ENCODE measurements at places on chromosomes 5 and 9.

DNA sequence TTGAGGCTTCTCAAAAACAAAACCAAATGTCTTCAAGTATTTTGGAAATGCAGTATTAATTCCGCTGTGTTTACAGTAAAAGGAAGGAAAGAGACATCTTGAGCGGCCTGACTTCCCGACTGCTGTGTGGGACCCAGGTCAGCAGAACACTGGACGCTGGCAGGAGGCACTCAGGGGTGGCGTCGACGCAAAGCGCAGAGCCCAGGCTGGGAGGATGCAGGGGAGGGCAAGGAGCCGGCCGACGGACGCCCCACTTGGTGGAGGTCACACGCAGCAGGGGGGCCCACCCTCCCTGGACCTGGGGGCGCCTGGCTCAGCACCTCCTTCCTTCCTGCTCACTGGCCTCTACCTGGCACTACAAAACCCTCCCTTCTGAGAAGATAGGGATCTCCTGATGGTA lies 19.7 kb downstream of the SLC12A7 start:
- DNase-seq = no peak

- DNase-seq = no peak
Measured at GRCh38 chr5:163735069-163735468, 229.7 kb downstream of the MAT2B start.

GRCh38 chr5:55823151-55823796 lies 27.9 kb upstream of the IL31RA start:
- DNase-seq = no peak

GRCh38 chr9:133589454-133590227 lies 19.5 kb downstream of the FAM163B start:
- DNase-seq = no peak

- DNase-seq = no peak
Measured at GRCh38 chr5:131999441-132000240, 11.8 kb downstream of the ACSL6 start.

DNA sequence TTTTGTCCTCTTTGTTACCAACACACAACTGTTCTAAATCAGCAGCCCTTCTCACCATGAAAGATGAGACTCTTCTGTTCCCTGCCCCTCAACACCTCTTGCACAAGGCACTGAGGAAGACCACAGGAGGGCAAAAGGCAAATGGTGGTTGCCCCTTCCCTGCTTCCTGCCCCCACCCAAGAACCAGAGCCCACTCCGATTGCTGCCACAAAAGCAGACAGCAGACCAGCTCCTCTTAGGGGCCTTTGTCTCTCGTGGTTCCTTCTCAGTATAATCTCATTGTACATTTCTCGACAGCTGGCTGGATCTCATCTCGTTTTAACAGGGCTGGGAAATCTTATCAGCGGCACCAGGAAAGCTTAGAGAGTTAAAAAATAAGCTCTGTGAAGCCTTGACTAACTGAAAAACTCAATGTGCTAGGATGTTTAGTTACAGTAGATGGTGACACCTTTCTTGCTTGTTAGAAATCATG lies 1.1 kb downstream of the MVB12B start:
- no peak for DNase-seq

DNA sequence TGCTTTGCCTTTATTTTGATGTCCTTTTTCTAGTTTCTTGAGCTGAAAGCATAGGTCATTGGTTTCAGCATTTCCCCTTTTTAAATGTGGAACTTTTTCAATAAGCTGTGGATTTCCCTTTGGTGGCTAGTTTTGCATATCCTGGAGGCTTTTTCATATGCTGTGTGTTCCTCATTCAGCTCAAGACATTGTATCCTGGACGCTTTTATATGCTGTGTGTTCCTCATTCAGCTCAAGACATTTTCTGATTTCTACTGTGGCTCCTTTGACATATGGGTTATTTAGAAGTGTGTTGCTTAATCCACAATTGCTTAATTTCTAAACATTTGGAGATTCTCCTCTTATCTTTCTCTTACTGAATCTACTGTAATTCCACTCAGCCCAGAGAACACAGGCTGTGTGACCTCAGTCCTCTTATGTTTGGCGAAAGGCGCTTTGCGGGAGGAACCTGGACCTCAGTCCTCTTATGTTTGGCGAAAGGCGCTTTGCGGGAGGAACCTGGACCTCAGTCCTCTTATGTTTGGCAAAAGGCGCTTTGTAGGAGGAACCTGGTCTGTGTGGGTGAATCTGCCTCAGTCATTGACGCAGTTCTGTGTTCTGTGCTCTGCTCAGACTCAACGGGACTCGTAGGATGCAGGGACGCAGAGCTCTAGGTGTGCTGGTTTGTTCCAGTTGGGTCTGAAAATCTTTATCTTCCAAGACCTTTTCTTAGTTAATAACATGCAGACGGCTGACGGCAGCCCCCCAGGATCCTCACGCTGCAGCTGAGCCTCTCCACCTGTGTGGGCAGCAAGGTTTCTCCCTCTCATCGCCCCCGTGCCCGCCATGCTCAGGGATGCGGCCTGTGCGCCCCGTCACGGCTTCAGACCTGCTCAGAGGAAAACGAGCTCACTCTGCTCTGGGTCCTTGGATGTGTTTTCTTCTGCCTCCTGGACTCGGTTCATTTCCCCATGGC lies 6.0 kb upstream of the SLC9A3 start:
- DNase-seq = no peak

GRCh38 chr9:108413809-108414208 lies 442.0 kb downstream of the ACTL7B start:
- no peak for DNase-seq

DNA sequence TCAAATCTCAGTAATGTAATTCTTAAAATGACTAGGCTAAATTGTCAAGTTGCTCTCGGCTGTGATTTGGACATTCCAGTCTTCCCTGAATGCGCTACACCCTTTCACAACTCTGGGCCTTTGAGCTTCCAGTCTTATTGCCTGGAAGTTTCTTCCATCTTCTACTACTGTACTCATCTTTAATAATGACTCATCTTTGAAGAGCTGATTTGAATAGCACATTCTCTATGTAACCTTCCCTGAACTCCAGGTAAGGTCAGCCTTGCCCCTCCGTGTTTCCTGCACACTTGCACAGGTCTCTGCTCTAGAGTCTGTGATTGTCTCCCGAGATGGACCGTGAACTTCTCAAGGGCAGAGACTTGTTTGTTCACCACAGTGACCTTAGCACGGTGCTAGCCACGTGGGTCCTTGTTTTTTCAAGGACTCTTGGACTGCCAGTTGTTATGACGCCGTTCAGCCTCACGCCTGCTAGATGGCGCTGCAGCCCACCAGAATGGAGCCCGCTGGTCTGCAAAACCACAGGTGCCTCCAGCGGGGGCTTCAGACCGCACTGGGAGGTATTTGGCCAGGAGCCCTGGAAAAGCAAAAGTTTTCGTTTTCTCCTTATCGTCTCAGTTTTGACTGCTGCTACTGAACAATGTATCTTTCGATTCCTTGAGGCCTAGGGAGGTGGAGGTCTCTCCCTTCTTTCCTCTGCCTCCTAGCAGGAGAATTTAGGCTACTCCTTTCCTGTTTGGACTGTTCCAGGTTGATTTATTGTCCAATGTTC lies 44.4 kb downstream of the SEC61B start:
- DNase-seq = peak; percentile 57

DNA sequence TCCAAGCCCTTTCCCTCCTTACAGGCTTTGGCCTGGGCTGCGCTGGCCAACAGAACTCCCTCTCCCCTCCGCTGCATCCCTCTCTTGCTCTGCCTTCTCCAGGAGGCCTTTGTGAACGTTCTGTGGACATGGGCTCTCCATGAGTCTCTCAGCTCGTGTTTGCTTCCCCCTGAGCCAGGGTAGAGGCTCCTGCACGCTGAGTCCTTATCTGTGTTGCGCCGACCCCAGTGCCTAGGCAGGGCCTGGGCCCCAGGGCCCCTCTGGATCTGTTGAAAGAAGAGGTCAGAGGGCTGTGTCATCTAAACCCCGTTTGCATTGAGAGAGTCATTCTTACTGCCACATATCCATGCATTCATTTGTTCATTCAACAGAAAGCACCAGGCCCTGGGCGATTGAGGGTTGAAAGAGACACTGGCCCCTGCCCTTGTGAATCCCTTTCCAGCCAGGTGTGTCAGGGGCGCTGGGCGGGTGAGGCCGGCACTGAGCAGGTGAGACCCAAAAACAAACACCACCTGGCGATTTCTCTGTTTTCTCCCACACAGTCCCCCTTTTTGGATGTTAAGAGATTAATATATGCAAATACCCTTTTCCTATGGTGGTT lies 111.2 kb upstream of the IER5L start:
- DNase-seq = no peak

- no peak for DNase-seq
Measured at GRCh38 chr5:124876983-124877382, 130.5 kb upstream of the ZNF608 start.

DNA sequence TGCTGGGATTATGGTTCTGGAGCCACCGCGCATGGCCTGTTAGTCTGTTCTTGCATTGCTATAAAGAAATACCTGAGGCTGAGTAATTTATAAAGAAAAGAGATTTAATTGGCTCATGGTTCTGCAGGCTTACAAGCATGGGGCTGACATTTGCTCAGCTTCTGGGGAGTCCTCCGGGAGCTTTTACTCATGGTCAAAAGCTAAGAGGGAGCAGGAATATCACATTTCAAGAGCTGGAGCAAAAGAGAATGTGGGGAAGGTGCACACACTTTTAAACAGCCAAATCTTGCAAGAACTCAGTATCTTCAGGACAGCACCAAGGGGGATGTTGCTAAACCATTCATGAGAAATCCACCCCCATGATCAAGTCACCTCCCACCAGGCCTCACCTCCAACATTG lies 12.1 kb downstream of the JAK2 start:
- DNase-seq = no peak

- DNase-seq = no peak
Measured at GRCh38 chr5:105460721-105461120, 1898.1 kb upstream of the NUDT12 start.

GRCh38 chr9:82037126-82037525 lies 48.6 kb downstream of the SPATA31D1 start:
- no peak for DNase-seq

- DNase-seq = no peak
Measured at GRCh38 chr9:95788021-95788420, 87.5 kb upstream of the ERCC6L2 start.

- no peak for DNase-seq
Measured at GRCh38 chr5:9626955-9627354, 3.2 kb downstream of the TAS2R1 start.

GRCh38 chr5:74272831-74273451 lies 367.6 kb downstream of the ENC1 start:
- DNase-seq = no peak

GRCh38 chr9:89797937-89798455 lies 193.2 kb downstream of the GADD45G start:
- peak; percentile 35 for DNase-seq

DNA sequence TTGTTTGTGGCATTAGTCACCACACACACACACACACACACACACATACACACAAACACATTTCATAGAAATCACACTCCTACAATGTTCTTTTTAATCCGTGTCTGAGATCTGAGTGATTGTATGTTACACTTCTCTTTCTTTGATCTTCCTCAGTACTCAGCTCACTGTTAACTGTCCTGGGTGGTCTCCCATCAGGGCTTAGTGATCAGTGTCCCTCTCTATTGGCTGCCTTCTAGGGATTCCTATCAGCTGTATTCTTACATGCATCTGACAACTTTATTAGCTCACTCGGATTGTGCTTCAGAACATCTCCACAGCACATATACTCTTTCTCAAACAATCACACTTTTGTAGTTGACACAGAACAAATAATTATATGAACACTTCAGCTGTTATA lies 170.2 kb upstream of the POU5F2 start:
- peak; percentile 20 for DNase-seq

- DNase-seq = no peak
Measured at GRCh38 chr9:132679946-132680625, 9.8 kb downstream of the GTF3C4 start.

DNA sequence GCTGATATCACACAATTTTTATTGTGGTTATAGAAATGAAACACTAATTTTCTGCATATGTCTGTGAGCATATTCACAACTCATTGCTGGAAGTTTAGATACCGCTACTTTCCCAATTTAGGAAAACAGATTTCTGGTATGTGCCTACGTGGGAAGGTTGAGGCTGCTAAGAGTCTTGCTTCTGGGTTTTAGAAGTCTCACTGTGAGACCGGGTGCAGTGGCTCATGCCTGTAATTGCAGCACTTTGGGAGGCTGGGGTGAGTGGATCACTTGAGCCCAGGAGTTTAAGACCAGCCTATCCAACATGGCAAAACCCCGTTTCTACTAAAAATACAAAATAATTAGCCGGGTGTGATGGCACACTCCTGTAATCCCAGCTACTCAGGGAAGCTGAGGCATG lies 39.6 kb downstream of the UBAP1 start:
- DNase-seq = no peak

DNA sequence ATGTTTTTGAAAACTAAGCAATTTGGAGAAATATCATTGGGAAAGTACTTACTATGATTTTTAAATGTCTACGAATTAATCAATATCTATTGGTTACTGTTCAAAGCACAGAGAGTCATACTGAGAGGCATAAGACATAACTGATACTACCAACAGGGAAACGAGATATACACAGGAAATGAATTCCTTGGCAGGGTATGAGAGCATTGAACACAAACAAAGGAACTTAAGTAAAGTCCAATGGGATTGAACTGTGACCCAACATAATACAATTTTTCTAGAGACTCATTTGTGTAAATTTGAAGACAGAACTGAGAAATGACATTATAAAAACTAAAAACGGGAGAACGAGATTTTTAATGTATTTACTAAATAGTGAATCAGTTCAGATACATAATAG lies 1.3 kb upstream of the ITGA1 start:
- no peak for DNase-seq

- peak; percentile 73 for DNase-seq
Measured at GRCh38 chr5:59587489-59588337, 305.8 kb downstream of the PDE4D start.

GRCh38 chr5:180130291-180130869 lies 58.8 kb upstream of the RNF130 start:
- no peak for DNase-seq

DNA sequence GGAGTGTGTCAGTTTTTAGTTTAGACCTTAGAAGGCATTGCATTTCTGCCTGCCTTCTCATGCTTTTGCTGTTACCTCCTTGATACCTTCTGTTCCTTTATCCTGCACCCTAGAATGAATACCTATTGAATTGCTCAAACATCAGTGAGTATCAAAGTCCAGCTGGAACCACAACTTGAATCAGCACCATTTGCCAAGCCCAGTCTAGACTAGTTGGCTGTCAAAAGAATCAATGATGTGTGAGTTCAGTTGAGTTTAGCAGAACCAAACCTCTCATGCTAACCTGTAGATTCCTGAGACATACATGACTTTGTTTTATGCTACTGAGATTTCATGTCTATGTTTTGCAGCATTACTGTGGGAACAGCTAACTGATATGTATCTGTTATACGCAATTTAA lies 116.6 kb downstream of the FAM170A start:
- no peak for DNase-seq

DNA sequence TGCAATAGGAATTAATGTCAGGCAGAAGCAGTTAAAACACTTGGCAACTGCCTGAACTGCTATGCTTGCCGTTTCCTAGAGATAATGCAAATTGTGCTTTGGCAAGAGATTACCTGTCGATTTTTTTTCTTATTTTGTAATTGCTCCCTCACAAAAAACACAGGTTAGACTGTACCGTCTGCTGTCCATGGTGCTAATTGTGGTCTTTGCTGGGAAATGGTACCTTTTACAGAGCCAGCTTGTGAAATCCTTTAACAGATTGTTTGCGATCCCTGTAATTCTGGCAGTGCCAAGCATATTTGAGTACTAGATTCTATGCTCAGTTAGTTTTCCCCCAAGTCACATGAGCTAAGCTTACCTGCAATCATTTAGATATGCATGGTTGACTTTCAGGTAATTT lies 2125.8 kb upstream of the WWC1 start:
- peak; percentile 4 for DNase-seq

Measured in NCI-H1092 treated with DMSO at 0.1 percent for 48 hours (cell line).